ENCODE measurements at places on chromosomes 7 and 10. TPM values are rescaled to one million over a fixed set of nuclear protein-coding genes. Genes with fewer than 3 reads are reported as not detected.

The ADRB1 gene
- not detected for total RNA-seq

- no peak for DNase-seq
Observed at GRCh38 chr7:68295386-68295785, 1298.8 kb downstream of the TYW1 start.

The KLLN gene
- total RNA-seq = 0.86 TPM

GRCh38 chr7:44867073-44867995 is 18.0 kb downstream of the PURB start:
- no peak for DNase-seq

DNA sequence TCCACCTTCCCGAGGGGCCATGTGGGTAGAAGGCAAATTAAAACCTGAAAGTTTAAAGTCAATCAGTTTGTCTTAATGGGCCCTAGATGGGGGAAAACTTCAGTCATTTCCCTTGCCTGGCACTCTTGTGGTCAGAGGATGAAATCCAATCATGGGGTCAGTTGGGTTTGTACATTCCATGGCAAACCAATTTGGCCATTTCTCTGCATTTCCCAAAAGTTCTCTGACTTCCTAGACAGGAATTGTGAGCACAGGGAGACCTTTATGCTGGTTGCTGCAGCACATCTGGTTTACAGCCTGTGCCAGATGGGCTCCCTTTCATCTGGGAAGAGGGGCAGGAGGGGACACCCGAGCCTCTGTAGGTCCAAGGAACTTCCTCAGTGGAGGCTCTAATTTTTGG is 113.0 kb downstream of the CYP26A1 start:
- DNase-seq = no peak

- no peak for DNase-seq
Observed at GRCh38 chr10:60267802-60268201, 121.9 kb downstream of the ANK3 start.

GRCh38 chr7:74344786-74345185 is 55.6 kb downstream of the CLIP2 start:
- no peak for DNase-seq
